LoVo (cell line): ENCODE measurements at places on chromosomes 3 and 15.

- DNase-seq, result no peak
These were observed 638.1 kb upstream of the KCNMB2 start for GRCh38 chr3:177898185-177898584.

- DNase-seq, result no peak
These were observed 92.8 kb downstream of the ZNF280D start for GRCh38 chr15:56640549-56640948.

GRCh38 chr3:10170915-10171478, 6.3 kb downstream of the IRAK2 start:
- no peak for DNase-seq

DNA sequence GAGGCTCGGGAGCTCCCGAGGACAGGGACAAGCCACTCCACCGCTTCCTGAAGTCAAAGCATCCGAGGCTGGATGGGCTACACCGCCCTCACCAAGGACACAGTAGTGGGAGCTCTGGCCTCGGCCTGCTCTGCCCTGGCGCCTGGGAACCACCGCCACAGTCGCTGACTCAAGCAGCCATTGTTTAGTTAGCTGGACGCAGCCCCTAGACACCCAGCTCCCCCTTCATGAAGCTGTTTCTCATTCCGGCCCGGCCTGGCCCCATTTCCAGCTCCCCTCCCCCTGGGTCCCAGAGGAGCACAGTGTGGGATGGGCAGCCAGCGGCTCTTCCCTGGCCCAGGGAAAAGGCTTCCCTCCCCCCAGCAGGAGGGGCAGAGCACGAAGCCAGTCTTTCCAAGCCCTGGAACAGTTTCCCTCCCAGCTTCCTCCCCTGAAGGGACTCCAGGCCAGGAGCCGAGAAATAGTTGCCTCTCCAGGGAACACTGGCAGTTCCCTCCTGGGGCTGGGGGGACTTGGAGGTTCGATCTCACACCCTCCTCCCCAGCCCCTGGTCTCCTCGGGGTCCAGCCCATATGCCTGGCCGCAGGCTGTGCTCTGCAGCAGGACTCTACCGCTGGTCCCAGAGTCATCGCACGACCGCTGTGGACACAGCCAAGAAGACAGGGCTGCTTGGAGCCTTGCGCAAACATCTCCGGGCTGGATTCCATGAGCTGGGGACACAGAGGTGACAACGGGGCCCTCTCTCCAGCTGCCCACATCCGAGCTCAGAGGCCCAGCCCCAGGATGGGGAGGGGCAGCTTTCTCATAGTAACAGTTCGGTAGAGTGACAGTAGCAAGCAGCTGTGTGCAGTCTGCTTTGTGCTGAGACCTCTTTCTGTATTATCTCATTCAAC, 10.0 kb downstream of the PLXND1 start:
- no peak for DNase-seq

DNA sequence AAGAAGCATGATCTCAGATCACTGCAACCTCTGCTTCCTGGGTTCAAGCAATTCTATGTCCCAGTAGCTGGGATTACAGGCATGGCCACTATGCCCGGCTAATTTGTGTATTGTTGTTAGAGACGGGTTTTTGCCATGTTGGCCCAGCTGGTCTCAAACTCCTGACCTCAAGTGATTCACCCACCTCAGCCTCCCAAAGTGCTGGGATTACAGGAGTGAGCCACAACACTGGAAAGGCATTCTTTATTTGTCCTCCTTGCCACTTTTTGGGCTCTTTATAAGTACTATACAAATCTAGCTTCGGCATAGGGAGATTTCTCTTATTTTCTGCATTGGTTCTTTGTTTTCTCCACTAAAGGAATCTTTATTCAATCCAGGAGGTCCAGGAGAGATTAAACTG, 18.6 kb downstream of the CMTM8 start:
- no peak for DNase-seq

- DNase-seq, result no peak
These were observed 16.2 kb downstream of the MUC20 start for GRCh38 chr3:195736866-195737490.

- DNase-seq, result no peak
These were observed 20.7 kb downstream of the TCAIM start for GRCh38 chr3:44359146-44359751.

- no peak for DNase-seq
These were observed 130.6 kb downstream of the CCNL1 start for GRCh38 chr3:157029365-157029790.

DNA sequence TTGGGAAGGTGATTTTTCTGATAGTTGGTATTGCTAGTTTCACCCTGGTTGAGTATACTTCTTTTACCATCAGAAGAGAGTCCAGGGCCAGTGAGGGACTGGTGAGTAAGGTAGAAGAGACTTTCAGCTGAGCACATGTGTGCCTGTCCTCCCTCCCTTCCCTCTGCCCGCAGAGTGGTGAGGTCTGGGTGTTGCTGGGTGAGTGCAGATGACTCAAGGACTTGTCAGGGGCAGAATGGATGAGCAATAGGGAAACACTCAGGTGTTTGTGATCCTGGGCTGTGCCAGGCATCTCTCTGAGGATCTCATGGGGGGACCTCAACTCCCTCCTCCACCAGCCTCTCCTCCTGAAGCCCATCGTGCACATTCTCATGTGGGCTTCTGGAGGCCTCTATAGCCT, 76.0 kb upstream of the GSK3B start:
- DNase-seq, result peak; percentile 59

- DNase-seq, result peak; percentile 60
These were observed 17.1 kb downstream of the ZBED2 start for GRCh38 chr3:111577798-111578685.

GRCh38 chr3:104397713-104398112, 969.0 kb upstream of the ALCAM start:
- DNase-seq, result no peak

- DNase-seq, result no peak
These were observed 667.6 kb downstream of the NAALADL2 start for GRCh38 chr3:175526609-175527280.

DNA sequence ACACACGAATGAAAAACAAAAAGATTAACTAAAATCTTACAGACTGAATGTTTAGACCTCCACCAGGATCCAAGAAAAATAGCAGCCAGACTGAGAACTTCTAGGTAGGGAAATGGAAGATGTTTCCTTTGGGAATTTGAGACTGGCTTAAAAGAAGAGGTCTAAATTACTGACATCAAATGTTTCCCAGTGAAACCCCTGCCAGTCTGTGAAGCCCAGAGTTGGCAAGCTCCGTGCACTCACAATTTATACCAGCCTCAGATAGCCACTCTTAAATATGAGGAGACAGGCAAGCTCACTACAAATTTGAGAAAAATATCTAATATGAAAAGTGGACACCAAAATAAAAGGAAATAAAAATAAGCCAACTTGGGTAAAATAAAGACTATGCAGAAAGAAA, 700.5 kb upstream of the ZNF385D start:
- no peak for DNase-seq

- DNase-seq, result no peak
These were observed 235.9 kb downstream of the LPP start for GRCh38 chr3:188389711-188390342.

DNA sequence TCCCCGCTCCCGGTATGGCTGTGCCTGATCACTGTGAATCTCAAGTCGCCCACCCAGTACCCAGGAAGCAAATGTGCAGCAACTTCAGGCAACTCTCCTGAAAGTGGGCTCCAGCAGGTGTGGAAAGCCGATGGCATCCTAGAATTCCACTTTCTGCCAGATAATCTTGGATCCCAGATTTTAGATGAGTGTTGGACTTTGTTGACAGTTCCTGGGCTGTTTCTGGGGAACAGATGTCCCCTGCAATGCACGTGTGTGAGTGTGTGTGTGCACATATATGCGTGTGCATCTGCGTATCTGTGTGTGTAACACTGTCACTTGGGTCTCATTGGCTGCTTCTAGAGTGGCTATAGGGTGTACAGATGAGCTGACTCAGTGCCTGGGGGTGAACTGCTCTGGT, 59.0 kb downstream of the FEM1B start:
- DNase-seq, result no peak

DNA sequence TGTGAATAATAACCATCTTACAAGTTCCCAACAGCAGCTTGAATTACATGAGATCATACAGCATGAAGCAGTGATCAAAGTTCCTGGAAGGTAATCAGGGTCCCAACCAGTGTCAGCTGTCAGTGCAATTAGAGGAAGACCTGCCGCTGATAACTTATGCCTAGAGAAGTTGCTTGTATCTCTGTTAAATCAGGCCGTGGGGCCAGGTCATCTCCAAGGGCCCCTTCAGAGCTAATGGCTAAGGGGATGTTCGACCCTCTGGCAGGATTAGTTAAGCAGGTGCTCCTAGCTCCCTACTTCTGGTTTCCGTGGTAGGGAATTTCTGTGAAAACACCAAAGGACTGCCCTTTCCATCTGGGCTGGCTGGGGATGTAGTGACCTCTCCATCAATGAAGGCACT, 251.0 kb downstream of the FAM43A start:
- DNase-seq, result no peak

DNA sequence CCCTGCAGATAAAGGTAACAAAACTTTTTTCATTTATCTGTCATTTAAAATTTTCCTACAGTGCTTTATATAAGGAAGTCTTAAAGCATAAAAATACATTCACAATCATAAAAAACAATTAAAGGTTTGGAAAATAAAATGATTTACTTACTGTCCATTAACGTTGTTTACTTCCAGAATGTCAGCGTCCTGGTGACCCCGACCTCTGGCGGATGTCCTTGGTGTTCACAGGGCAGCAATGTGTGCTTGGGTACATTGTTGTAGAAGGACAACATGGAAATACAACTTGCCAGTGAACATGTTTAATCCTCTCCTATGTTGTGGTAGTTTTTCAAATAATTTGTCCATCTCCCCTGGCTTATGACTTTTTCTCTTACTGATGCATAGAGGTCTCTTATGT, 168.8 kb upstream of the NDN start:
- no peak for DNase-seq

DNA sequence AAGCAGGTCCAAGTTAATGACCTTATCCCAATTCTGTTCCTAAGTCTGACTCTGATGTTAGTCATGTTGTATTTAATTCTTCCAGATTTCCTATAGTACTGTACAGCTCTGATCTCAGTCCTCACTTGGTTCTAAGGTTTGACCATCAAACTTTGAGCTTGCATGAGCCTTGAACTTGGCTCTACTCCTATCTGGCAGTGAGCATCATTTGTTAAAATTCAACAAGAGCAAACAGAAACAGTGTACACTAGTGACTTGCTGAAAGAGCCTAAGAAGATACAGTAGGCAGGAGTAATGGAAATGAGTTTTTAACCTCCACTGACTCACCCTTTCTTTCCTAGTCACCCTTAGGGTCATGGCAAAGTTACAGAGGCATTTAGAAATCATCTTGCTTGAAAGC, 451.1 kb upstream of the TPRG1 start:
- DNase-seq, result no peak

DNA sequence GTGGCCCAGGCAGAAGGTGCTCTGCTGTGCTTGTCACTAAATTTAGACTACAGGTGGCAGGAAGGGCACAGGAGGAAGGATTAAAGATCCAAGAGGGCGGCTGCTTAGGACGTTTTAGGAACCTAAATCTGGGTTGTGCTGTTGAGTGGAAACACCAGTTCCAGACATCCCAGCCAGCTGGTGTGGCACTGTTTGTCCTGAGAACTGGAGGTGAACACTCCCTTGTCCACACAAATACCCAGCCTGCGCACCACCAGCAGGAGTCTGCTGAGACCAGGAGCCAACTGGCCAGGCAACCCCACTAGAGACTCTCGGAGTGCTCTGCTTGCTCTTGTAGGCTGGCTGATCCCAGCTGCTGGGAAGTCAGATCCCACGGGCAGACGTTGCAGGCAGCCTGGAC, 30.3 kb upstream of the UACA start:
- no peak for DNase-seq

DNA sequence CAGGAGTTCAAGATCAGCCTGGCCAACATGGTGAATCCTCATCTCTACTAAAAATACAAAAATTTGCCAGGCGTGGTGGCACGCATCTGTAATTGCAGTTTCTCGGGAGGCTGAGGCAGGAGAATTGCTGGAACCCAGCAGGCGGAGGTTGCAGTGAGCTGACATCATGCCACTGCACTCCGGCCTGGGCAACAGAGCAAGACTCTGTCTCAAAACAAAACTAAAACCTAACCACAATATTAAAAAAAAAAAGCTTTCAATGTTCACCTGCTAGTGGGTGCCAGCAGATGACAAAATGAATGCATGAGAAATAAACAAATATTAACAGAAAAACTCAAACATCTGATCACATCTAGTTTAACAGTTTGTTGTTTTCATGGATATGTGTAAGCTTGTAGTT, 9.0 kb downstream of the SLC24A1 start:
- no peak for DNase-seq

DNA sequence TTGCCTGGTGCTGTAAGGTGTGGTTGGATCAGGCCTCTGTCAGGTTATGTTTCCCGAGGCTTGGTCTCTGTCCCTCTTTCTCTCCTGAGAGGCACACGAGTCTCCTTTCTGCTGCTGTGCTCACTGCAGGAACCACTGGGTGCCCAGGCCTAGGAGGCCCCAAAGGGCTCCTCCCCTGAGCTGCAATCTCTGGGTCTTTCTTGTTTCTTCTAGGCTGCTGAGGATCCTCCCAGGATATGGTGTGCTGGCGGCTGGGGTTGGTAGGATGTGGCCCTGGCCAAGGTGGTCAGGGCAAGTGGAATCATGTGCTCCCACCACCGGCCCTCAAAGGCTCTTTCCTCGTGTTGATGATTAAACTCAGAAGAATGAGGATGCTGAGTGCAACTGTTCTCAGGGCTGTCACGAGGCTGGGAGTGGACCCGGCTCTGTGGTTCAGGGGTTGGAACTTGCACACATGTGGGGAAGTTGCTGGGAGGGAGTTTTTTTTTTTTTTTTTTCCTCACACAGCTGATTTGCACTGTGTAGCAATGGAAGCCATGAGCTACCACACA, 43.6 kb upstream of the CTSH start:
- DNase-seq, result peak; percentile 94

GRCh38 chr3:66299891-66300290, 79.1 kb downstream of the SLC25A26 start:
- no peak for DNase-seq

DNA sequence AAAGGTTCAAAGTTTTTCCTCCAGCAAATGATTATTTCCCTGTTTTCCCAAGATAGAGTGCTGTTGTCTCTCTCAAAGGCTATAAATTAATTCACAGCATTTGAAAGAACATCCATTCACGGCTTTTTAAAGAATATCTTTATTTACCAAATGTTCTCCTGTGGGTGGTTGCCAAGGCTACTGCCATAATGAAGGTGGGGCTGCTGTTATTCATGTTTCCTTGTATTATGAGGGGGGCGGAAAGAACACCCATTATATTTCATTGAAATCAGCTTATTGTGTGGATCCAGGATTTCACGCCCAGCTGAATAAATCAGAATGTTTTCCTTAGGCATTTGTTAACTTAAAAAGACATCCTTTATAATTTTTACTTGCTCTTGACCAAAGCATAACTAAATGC, 10.1 kb downstream of the SRP14 start:
- no peak for DNase-seq

- DNase-seq, result no peak
These were observed 9.1 kb downstream of the FES start for GRCh38 chr15:90893175-90894090.

DNA sequence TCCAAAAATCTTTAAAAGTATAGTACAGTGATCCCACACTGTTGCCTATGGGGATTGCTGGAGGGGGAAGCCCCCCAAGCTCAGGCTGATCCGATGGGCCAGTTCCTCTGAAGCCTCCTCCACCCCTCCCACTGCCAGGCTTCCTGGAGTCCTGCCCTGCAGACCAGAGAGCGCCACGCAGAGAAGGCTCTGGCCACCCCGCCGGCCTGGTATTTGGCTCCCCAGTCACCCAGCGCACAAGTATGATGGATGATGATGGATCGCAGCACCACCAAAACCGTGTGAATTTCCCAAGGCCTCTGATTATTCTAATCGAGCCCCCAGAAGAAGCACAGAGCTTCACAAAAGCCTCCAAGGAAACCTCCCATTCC, 259.0 kb downstream of the MECOM start:
- DNase-seq, result no peak

GRCh38 chr3:127949446-127950055, 34.5 kb downstream of the KBTBD12 start:
- no peak for DNase-seq
